Activated CD4-positive, alpha-beta T cell treated with anti-CD3 and anti-CD28 coated beads, Interleukin-2, amount 10 ng/mL, durations not matched to agents 7 days and 5 days (primary cell): ENCODE measurements at places on chromosomes 7 and 10. TPM values are rescaled to one million over a fixed set of nuclear protein-coding genes. Genes with fewer than 3 reads are reported as not detected.

GRCh38 chr7:79317728-79318127, 135.7 kb downstream of the MAGI2 start:
- DNase-seq: no peak

DNA sequence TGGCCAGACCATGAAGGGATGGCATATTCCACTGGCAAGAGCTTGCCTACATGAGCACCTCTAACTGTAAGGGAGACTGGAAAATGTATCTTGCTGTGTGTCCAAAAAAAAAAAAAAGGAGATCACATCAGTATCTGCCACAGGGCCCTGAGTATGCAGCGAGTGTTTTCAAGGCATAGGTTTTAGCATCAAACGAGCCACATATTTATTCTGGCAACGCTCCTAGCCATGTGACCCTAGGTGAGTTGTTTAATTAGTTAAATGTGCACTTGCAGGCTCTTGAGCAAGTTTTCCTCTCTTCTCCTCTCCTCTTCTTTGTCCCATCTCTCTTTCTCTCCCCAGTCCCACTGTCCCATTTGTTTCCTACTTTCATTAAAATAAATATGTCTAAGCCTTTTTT, 428.7 kb upstream of the AKR1E2 start:
- DNase-seq: no peak

GRCh38 chr10:100265821-100266485, 1.5 kb downstream of the CWF19L1 start:
- DNase-seq: no peak

GRCh38 chr10:103894441-103894864, 23.5 kb downstream of the STN1 start:
- no peak for DNase-seq

DNA sequence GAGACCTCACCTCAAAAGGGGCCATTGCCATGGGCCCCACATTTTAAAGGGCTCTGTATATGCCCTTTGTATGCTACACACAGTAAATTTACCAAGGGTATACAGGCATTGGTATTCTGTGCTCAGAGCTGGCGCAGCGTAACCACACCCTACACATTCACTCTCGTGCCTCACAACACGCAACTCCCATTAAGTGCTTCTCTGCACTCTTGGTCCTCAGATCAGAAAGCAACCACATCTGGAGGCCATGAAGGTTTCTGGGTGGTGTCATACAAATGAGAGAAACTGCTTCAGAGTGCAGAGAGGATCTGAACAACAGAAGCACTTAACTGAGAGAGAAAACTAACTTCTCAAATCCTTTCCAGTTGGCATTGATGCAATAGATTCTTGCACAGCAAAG, 9.4 kb upstream of the CACUL1 start:
- no peak for DNase-seq

GRCh38 chr10:70391654-70392053, 9.2 kb upstream of the LRRC20 start:
- no peak for DNase-seq

DNA sequence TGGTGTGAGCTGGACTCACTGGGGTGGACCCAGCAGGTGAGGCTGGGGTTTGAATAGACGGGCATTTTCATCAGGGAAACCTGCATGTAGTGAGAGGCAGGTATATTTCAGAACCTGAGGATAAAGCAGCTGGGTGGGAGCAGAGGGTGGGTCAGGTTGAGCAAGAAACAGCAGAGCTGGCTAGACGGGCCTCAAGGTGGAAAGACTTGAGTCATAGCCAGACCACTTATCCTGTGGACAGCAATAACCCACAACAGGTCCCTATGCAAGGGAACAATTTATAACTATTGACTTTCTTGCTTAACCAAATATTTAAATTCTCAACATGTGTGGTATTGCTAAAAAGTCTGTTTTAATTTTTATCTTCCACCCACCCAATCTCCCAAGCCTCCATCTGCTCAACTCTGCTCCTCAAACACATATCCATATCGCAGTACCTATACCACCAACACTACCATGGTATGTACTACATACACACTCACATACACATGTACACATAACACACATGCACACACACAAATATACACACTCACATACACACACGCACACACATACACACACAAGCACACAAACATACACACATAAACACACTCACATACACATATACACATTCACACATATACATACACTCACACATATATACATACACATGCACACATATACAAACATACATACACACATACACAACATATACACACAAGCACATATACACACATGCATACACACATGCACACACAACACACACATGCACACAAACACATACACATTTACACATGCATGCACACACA, 129.0 kb upstream of the C7orf33 start:
- DNase-seq: no peak

DNA sequence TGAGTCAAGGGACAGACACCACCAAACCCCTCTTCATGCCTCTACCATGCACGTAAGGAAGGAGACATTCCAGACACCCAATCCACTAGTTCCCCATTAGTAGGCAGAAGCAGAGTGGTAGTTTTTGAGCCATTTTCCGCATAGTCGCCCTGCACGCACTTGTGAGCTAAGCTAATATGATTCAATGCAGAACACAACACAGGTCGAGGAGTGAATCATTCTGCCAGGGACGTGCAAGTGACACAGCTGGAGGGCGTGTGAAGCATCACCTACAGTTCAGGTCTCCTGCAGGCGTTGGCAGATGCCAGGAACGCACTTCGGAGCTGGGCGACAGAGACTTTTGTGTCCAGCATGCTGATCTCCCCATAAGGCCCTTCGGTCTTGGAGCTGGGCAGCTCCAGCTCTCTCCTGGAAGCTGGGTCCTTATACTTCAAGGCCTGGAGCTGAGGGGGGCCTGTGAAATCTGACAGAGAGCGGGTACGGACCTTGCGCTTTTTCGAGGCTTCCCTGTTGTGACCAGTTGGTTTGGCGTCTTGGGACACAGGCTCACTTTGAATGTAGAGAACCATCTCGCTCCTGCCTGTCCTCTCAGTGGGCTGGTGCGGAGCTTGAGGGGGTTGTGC, 102.4 kb downstream of the SVIL start:
- DNase-seq: no peak

DNA sequence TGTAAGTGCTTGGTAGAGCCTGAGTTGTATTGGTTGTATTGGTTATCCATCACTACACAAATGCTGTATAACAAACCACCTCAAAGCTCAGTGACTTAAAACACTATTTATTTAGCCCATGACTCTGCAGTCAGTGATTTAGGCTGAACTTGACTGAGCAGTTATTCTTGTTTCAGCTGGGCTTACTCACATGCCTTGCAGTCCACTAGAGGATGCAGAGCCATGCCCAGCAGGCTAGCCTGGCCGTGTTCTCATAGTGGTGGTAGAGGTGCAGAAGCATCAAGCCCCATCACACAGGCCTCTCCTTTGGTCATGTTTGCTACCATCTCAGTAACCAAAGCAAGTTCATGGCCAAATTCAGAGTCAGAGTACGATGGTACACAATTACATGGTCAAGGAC, 43.9 kb downstream of the LUC7L2 start:
- no peak for DNase-seq

DNA sequence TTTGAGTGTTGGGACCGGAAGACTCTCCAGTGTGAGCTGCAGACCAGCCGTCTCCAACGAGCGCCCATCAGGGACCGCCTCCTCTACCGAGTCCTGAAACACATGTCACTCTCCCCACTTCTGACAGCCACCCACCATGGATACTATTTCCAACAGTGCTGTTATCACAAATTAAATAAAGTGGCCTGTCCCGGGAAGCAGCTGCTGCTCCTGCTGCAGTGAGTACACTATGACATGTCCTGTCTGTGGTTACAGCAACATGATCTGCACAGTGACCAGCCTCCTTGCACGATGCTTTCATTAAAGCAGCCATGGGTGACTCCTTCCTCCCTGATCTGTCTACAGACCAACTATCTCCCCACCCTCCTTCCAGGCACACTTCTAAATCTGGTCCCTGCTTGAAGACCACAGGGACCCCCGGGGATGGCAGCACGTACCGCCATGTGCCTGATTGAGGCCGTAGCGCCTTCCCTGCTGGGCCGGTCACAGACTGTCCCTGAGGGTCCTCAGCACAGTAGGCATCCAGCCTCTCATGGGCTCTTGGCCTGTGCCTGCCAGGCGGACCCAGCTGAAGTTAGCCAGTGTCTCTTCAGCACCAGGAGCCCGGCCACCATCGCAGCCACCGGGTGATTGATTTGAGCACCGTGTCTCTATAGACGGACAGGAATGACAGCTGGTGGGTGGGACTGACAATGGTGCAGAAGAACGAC, 58.8 kb downstream of the TCERG1L start:
- DNase-seq: no peak

DNA sequence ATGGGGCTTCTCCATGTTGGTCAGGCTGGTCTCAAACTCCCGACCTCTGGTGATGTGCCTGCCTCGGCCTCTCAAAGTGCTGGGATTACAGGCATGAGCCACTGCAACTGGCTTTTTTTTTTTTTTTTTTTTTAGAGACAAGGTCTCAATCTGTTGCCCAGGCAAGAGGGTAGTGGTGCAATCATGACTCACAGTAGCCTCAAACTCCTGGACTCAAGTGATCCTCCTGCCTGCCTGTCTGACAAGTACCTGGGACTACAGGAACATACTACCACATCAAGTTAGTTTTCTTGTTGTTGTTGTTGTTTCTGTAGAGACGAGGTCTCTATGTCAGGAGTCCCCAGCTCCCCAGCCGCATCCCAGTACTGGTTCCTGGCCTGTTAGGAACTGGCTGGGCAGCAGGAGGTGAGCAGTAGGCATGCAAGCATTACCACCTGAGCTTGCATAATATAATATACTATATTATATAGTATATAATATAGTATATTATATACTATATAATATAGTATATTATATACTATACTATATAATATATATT, 55.7 kb downstream of the TPK1 start:
- DNase-seq: no peak

- DNase-seq: no peak
Observed at GRCh38 chr7:77447616-77448015, 31.5 kb upstream of the GSAP start.

GRCh38 chr10:104028146-104028545, 57.5 kb downstream of the COL17A1 start:
- no peak for DNase-seq

- DNase-seq: no peak
Observed at GRCh38 chr10:117663750-117664149, 121.2 kb downstream of the EMX2 start.

DNA sequence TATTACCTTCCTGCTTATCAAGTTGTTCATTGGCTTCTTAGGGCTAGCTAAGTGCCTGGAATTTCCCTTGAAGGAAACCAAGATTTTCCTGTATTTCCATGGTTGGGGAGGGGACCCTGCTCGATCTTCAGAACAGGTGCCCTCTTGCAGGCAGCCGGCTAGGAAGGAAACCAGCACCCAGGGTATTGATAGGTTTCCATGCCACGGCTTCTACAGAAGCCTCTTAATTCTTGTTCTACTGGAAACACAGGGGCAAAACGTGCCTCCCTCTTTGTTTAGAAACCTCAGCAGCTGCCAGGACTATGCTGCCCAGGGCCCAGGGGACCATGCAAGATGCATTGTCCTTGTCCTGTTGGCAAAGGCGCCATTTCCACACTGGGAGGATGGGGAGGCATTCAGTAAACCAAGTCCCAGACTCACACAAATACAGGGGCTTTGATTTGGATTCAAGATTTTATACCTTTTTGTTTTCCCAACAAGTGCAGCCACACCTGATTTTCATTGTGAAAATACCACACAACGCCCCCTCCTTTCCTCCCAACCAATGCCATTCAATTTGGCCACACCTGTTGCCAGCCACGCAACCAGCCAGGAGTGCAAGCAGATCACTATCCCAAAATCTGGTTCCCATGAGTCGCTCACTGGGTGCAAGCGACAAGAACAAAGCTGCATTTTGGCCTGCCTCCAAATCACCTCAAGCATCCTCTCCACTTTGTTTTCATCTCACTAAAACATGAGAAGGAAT, 29.6 kb downstream of the C10orf71 start:
- no peak for DNase-seq

DNA sequence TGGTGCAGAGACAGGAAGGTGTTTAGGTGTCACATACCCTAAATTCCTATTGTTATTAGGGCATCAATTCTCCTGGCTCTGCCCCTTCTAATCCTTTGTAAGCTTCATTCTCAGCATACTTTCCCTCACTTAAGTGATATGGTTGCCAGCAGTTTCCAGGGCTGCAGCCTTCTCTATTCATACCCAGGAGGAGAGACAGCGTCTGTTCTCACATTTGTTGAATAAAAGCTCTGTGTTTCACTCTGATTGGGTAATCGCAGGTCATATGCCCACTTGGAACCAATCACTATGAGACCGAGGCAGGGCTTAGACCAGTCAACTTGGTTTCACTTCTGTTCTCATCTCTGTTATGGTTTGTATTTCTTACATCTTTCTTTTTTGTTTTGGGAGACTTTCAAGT, 109.6 kb upstream of the MTPN start:
- DNase-seq: peak; percentile 9

DNA sequence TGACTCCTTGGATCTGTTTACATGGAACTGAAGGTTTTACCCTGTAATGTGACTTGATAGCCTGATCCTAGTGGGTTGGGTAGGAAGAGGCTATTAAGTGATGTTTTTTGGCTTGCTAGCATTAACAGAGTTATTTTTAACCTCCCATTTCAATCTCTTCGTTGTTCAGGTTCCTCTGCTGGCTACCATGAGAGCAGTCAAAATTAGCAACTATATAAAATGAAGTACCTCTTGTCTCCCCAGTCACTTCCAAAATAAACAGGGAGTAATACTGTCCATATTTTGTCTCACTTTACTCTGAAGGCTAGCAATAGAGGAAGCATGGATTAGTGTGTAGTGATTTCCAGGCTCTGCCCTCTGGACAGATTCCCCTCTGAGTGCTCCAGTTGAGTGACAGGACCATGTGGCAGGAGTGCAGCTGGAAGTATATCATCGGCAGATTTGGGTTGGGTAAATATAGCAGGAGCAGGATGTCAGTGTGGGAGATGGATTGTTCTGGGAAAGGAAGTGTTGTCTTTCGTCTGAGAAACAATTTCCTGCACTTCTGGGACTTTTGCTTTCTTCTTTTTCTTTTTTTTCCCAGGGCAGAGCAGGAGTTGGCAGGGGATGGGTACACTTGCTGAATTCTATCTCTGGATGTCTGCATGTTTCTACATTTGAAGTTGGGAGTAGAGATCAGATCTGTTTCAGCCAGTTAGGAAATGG, 35.2 kb downstream of the GBF1 start:
- no peak for DNase-seq

DNA sequence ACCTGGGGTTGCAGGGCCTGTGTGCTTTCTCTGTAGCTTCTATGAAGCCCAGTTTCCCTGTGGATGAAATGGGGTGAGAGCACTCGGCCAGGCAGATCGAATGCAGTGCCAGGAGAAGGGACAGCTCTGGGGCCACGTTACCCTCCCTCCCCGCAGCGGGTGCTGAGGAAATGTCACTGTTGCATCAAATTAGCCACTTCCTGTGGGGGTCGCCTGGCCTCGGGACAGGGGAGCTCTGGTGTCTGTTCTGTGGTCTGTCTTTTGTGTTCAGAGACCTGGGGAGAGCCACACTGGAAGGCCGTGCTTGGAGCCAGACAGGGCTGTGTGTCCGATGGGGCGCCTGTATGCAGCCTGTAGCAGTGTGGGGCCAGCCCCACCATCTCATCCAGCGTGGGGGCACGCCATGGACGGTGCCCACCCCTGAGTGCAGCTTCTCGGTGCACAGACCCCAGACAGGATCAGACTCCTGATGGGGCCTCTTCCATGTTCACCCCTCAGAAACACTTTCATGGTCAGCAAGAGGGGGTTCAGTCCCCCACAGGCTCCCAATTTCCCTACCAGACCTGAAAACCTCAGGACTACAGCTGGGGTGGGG, 13.6 kb downstream of the TTYH3 start:
- DNase-seq: peak; percentile 50

Gene GJD4
- total RNA-seq: not detected

Gene CAMK2B
- total RNA-seq: not detected

Gene GNG11
- total RNA-seq: not detected

Gene TMEM60
- 15.9 TPM for total RNA-seq

Gene IL6
- total RNA-seq: 0.67 TPM

Gene TMEM236
- not detected for total RNA-seq
